ENCODE measurements at places on chromosomes 11 and 22.

DNA sequence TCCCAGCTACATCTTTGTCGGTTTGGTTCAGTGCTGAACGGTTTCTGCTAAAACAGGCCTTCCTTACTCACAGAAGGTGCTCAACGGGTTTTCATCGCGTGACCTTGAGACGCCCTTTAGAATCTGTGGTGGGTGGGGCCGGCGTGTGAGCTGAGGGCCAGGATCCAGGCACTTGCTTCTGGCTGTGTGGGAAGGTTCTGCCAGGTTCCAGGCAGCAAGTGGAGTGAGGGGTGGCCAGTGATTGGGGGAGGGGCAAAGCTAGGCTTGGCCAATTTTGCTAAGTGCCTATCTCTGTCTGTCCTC lies 35.2 kb downstream of the KCNJ4 start:
- no peak for DNase-seq

- DNase-seq = no peak
These were observed 166.1 kb upstream of the MTNR1B start for GRCh38 chr11:92803391-92803790.

GRCh38 chr22:24156141-24156912 lies 25.0 kb upstream of the SUSD2 start:
- peak; percentile 40 for DNase-seq

DNA sequence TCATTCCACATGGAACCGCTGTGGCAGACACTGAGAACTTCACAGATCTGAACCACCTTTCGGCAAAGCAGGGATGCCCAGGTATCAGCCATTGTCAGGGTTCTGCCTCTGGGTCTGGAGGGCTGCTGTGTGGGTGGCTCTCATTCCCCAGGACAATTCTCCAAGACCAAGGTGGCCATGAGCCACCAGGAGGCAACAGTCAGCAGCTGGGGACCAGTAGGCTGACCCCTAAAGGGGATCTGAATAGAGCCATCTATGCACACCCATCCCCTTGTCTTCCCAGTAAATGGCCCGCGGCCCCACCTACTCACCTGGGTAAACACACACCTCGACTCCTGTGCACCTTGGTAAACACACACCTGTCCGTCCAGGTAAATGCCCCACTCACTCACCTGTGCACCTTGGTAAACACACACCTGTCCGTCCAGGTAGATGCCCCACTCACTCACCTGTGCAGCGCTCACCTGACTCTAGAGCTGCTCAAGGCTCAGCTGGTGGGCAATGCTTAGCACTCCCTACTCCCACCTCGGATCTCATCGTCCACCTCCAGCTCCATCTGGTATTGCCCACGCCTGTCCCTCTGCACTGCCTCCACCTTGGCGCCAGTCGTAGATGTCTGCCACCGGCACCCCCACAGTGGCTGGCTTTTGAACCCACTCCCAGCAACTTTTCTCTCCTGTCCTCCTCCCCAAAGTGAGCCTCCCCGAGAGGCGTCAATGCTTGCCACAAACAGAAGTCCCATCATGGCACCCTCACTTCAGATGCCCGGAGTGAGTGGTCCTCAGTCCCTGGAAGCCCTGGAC lies 10.2 kb downstream of the SLC25A1 start:
- DNase-seq = no peak

DNA sequence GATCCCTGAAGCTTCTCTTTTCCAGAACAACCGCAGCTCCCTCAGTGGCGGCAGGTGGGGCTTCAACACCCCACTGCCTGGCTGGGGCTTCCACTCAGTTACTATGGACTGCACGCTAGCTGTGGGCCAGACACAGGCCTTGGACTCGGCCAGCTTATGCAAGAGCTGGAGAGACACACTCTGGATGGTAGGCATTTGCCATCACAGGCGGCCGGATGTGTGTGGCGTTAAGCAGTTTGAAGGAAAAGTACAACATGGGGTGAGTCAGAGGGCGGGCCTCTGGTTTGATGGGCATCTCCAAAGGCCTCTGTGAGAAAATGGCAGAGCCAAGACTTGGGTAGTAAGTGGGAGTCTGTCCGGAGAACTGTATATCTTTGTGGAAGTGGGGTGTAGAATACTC lies 17.6 kb downstream of the KCNJ4 start:
- DNase-seq = no peak

GRCh38 chr11:112837162-112837826 lies 123.9 kb upstream of the NCAM1 start:
- DNase-seq = no peak

GRCh38 chr11:13052130-13052571 lies 43.0 kb downstream of the RASSF10 start:
- no peak for DNase-seq

GRCh38 chr22:19976671-19977070 lies 35.1 kb upstream of the TXNRD2 start:
- no peak for DNase-seq

- DNase-seq = no peak
These were observed 14.3 kb upstream of the ABCC8 start for GRCh38 chr11:17490938-17491337.

DNA sequence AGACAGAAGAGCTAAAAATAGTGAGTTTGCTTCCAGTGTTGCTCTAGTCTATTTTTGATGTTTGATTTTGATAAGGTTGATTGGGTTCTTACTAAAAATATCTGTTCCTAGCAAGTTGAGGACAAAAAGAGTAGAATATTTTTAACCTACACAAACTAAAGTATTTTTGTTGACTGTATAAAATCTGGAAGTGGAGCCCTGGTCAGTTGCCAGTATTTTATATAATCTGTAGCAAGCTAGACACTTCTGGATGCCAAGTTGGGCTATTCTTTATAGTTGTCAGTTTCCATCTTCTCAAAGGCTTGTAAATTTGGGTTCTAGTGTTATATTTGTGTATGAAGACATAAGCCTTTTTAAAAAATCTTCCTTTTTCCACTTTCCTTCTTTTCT lies 56.7 kb downstream of the HSD17B12 start:
- DNase-seq = no peak

GRCh38 chr22:29148036-29148435 lies 57.7 kb upstream of the EMID1 start:
- DNase-seq = no peak

DNA sequence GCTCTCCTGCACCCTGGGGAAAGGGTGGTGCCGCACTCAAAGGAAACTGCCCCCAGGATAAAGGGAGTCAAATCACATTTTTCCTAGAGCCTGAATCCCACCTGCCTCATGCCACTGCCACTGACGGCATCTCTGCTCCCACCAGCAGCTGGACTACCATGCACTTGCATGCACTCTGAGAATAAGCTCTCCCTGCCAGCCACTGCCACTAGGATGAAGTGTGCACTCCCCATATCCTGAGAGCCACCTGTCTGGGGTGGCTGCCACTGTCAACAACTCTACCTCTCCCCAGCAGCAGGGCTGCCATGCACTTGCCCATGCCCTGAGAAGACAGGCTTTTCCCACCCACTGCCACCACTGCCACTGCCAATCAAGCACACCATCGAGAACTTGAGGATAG lies 31.6 kb downstream of the MRGPRX4 start:
- DNase-seq = no peak

GRCh38 chr11:135002236-135002635 lies 590.2 kb upstream of the B3GAT1 start:
- DNase-seq = no peak

DNA sequence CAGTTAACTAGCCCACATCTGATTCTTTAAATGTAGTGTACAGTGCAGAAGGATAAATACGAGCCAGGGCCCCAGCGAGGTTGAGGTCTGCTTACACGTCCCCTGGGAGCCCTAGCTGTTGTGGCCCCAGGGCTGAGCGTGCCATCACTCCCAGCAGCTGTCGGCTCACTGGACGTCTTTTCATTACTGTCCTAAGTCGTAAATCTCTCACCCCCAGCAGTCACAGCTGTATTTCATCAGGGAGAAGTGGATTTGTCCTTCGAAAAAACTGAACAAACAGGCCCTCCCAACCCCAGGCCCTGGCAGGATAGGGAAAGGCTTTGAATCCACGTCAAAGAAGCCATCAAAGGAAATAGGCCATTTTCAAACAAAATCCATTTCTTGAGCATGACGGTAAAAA lies 110.4 kb upstream of the CSNK2A3 start:
- no peak for DNase-seq

DNA sequence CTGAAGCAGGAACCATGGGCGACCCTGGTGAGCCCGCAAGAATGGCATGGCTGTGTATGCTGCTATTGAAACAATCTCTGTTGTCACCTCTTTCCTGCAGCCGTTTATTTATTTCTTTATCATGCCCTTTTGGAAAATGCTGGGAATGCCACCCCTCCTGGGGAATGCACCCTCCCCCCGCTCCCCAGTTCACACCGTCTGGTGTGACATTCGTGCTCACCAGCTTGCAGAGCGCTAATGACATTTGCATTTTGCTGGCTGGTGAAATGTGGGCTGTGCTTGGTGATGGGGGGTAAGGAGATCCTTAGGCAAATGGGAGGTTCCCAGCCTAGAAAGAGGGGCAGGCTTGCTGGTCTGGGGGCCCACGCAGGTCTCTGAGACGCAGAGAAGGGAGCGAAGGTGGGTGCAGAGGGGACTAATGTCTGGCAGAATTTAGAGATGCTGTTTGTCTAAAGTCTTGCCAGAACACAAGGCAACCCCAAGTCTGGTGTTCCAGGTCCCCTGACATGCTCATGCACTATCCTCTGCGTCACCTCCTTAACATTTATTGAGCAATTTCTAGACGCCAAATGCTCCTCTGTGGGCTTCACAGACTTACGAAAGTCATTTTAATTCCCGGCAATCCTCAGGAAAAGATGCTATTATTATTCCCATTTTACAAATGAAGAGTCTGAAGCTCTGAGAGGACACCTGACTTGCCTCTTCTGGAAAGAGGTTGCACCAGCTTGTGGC lies 91.7 kb downstream of the TP53I11 start:
- no peak for DNase-seq

GRCh38 chr22:37804881-37805809 lies 2.6 kb upstream of the GCAT start:
- peak; percentile 26 for DNase-seq

DNA sequence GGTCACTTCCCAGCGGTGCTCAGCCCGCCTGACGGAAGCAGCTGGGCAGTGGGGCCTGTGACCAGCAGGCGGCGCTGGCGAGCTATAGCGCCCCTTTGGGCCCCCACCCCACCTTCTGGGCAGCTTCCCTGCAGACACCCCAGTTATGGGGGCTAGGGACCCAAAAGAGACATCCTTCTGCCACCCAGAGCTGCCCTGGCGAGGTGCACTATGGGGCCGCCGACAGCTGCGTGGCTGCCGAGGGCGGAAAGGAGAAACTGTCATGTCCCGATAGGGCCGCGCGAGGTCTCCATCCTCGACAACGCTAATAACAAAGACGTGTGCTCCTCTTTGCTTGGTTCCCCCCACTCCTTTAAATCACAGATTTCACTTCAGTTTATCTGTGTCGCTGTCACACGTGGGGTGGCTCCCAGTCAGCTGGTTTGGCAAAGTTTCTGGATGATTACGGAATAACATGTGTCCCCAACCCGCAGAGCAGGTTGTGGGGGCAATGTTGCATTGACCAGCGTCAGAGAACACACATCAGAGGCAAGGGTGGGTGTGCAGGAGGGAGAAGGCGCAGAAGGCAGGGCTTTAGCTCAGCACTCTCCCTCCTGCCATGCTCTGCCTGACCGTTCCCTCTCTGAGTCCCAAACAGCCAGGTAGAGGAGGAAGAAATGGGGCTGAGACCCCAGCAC lies 673 bp upstream of the MYO7A start:
- peak; percentile 39 for DNase-seq

- DNase-seq = no peak
These were observed 48.7 kb upstream of the EP300 start for GRCh38 chr22:41043722-41044121.

DNA sequence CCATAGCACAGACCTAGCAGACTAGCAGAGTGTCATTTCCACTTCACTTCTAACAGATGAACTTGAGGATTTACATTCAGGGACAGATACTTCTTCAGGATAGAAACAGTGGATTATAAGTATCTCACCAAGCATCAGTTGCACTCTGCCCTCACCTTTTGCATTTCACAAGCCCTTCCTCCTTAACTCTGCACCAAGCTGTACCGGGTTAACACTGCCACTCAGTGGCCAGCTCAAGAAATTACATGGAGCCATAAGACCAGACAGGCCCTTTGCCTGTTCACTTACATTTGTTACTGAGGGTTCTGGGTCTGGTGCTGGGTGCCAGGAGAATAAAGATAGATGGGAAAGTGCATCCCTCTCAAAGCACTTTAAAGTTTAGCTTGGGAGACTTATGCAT lies 309.8 kb downstream of the SHANK2 start:
- no peak for DNase-seq

DNA sequence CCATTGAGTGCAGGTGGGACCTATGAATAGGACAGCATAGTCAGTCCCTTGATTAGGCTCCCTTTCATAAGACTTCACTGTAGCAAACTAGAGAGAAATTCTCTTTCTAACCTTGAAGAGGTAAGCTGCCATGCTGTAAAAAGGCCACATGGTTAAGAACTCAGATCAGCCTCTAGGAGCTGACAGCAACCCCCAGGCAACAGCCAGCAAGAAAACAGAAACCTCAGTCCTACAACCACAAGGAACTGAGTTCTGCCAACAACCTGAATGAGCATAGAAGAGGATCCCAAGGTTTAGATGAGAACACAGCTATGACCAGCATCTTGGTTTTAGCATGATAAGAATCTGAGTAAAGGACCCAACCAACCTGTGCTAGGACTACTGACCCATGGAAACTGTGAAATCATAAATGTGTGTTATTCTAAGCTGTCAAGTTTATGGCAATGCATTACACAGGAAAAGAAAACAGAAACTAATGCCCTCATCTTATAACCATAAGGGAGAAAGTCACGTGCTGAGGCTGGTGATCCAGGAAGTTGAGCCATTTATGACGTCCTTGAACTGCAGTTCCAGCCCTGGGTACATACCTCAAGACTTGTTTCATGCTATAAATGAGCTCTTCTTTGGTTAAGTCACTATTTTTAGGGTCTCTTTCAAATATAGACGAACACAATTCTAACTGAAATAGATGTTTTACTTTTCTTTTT lies 43.3 kb downstream of the RAB38 start:
- no peak for DNase-seq

DNA sequence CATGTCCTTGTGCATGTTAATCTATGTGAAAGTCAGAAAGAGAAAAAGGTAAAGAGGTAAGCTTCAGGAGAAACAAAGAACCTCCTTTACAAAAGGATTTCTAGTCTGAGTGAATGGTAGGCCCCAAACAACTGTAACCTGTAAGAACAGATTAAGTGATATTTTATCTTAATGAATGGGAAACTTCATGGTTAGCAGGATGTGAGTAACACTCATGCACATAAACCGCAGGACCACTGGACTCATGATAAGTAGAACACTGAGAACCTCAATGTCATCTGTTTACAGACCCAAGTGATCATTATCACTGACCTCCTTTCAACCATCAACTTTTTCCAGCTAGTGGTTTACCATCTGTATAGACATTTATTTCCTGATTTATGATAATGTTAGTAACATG lies 19.9 kb downstream of the OR8G5 start:
- DNase-seq = no peak

- DNase-seq = no peak
These were observed 65.1 kb upstream of the RRAS2 start for GRCh38 chr11:14424096-14424495.
